GM04503 (cell line): ENCODE measurements at places on chromosomes 2 and 18.

- DNase-seq: no peak
Observed at GRCh38 chr2:239149501-239149900, 251.3 kb downstream of the HDAC4 start.

DNA sequence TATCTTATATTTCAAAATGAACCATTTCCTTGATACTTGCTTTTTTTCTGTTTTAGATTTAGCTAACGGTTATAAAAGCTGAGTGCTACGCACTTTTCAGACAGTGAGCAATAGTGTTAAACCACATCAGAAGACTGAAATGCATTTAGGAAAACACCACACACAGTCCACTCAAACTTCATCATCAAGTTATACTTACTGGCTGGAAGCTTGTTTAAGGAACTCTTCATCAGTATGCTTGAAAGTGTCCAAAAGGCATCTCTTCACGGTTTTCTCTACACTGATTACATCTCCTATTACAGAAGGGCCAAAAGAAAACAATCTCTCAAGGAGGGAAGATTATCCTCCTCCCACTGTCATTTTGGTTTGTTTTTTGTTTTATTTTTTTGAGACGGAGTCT is 19.7 kb downstream of the ILKAP start:
- no peak for DNase-seq

DNA sequence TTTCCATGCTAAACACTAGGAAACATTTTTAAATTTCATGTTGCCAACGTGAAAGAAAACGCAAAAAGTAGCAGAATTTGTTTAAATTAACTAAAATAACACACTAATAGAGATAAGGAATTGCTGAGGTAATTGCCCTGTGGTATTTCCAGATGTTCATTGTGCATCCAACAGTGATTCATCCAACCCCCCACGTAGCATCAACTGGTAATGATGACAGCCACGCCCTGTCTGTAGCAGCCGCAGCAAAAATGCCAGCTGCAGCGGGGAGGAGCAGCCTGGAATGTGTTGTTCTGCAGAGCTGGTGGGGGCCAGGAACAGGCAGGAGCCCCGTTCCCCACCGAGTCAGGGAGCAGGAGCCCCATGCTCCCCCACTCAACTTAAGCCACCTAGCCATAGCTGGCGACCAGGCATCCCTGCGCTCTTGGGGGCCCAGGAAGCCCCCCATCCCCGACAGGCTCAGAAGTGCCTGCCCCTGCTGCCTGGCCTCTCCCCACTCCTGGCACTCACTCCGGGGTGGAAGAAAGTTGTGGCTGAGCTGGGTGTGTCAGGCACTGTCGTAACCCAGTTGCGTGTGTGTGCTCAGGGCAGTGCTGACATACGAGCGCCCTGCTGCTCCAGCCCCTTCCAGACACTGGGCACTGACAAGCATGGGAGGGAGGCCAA is 695.1 kb upstream of the ACVR2A start:
- no peak for DNase-seq

GRCh38 chr2:177675350-177675821 is 282.8 kb downstream of the AGPS start:
- DNase-seq: no peak

GRCh38 chr2:157743051-157743450 is 114.4 kb upstream of the ACVR1C start:
- DNase-seq: no peak

- DNase-seq: no peak
Observed at GRCh38 chr18:23864624-23865023, 149.9 kb upstream of the TTC39C start.

- DNase-seq: no peak
Observed at GRCh38 chr18:34844072-34844471, 134.0 kb downstream of the DTNA start.

- DNase-seq: peak; percentile 93
Observed at GRCh38 chr2:33373986-33374385, 102.5 kb upstream of the RASGRP3 start.

DNA sequence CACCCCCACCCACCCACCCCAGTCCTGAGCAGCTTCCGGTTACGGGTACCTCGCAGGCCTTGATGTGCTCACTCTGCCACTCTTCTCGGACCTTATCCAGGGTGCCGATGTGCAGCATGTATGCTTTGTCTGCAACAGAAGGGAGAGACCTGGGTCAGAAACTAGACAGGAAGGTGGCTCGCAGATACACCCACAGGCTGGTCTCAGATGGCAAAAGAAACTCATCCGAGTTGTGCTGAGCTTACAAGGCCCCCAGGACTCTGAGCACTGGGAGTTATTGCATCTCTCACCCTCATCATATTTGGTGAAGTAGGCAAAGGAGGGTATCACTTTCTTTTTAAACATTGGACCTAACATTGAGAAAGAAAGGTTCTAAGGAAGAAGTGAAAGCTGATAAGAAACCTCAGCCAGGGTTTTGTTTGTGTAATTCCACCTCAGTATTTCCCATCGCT is 30.6 kb upstream of the EPG5 start:
- no peak for DNase-seq

- DNase-seq: no peak
Observed at GRCh38 chr18:37672932-37673595, 107.5 kb upstream of the CELF4 start.

GRCh38 chr2:126913329-126913728 is 14.6 kb downstream of the TEX51 start:
- DNase-seq: no peak

DNA sequence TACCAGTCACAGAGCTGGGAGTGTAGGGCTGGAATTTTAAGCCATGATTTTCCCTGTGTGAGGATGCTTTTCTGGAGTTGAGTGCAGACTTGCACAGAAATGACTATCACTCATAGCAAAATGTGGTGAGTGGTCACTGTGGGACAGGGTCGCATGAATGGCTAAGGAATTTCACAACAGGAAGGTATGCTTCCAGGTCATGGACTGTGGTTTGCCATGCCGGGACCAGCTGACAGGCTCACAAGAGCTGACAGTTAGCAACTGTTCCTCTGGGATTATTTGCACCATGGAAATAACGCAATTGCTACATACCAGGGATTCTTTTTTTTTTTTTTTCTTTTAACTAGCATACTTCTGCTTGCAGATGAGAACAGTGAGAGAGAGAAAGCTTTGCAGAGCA is 3.8 kb upstream of the UXS1 start:
- DNase-seq: peak; percentile 97

DNA sequence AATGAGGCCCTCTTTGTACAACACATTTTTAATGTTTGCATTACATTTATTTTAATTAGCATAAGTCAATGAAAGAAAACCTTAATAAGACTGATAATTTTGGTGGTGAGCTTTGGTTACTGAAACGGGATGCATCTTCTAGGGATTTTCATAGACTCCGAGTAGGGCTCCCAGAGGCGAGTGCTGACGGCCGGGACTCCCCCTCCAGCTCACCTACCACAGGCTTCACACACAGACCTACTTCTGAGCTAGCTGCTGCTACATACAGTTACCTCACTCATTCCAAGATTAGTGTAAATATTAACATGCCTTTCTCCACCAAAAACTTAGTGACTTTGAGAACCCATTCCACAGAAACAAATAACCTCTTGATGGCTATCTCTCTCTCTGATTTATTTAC is 271.1 kb downstream of the GALR1 start:
- DNase-seq: no peak

- DNase-seq: no peak
Observed at GRCh38 chr18:7847357-7848053, 280.4 kb downstream of the PTPRM start.

DNA sequence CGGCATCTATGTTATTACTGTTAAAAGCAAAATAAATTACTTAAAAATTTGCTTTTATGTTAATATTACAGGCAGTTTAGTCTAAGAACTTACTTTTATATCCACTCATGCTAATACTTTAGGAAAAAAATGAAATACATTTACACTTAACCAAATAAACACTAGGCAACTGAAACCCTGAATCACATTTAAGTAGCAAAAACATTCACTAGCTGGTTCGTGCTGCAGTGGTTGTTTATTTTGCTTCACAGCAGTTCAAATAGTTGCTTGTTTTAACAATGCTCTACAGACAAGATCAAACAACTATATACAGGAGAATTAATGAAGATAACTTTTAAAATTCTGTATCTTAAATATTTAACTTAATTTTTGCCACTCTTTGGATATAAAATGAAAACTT is 60.8 kb downstream of the ABCG8 start:
- DNase-seq: no peak

DNA sequence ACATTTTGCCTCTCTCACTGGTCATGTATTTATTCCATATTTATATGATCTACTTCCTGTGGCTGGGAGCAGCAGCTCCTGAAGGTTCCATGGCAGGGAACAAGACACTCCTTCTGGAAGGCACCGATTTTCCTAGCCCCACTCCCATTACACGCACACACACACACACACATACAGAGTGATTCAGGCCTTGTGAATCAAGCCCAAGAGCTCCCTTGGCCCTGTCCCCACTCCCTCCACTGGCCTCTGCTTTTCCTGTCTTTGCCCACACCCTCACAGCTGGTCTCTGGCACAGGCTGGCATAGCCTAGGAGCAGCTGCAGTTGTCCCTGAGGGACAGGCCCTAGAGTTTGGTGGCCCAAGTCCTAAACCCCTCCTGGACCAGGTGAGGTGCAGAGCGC is 201.7 kb downstream of the NAPG start:
- no peak for DNase-seq

GRCh38 chr18:48800466-48800865 is 150.3 kb downstream of the SMAD7 start:
- no peak for DNase-seq

- no peak for DNase-seq
Observed at GRCh38 chr2:240631548-240632305, 6.4 kb downstream of the GPR35 start.

GRCh38 chr2:127200962-127201361 is 19.1 kb downstream of the CYP27C1 start:
- DNase-seq: no peak
